ENCODE measurements at places on chromosomes 6 and 20.

DNA sequence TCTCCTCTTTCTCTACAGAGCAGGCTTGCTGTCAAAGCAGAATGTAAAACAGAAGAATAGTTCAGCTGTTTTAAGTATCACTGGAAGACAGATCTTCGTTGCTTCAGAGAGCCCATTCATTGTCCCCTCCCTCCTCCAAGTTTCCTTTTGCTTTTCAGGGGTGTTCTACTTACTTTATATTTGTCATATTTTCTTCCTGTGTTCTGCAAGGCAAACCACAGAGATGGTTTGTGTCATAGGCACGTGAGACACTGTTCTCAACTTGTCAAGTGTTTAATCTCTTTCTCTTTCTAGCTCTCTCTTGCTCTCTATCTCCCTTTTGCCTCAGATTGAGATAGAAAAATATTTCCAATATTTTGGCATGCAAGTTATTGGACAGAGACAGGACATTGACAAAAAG, 228.9 kb upstream of the DEFB112 start:
- DNase-seq, result no peak

DNA sequence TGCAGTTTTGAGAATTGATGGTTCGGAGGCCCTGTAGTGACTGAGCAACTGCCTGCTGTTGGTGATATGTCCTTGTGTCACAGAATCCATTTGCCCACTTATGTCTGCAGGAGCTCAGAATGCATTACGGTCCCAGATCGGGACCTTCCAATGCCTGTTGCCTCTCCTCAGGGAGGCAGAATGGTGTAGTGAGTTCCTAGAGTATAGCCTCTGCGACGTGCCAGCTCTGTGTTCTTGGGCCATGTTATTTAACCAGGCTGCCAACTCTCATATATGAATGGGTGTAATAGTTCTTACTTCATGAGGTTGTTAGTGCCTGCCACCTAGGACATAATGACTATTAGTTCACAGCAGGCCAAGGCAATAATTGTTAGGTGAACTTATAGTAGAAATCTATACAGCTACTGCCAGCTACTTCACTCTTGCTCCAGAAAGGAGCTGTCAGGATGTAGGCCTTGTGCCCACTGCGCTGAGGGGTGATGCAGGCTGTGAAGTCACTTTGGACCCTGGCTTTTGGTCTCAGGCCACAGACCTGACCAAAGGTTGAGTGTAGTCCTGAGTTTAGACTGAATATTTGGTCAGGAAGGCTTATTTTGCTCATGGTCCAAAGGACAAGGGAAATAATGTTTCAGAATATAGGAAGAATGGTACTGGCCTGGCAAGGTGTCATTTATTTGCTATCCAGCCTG, 82.1 kb downstream of the ASXL1 start:
- DNase-seq, result no peak

GRCh38 chr6:166786704-166787293, 159.7 kb upstream of the RPS6KA2 start:
- no peak for DNase-seq

DNA sequence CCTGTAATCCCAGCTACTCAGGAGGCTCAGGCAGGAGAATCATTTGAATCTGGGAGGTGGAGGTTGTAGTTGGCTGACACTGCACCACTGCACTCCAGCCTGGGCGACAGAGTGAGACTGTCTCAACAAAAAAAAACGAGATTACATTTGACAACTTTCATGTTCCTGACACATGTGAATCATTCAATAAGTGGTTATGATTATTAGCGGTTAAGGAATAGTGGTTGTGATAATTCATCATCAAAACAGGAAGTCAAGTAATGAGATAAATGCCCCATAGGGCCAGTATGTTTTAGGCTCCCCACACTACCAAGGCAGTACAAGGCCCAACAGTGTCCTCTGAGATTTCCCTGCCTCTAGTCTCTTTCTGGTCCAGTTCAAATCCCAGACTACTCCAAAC, 2.5 kb downstream of the HDDC2 start:
- DNase-seq, result no peak

DNA sequence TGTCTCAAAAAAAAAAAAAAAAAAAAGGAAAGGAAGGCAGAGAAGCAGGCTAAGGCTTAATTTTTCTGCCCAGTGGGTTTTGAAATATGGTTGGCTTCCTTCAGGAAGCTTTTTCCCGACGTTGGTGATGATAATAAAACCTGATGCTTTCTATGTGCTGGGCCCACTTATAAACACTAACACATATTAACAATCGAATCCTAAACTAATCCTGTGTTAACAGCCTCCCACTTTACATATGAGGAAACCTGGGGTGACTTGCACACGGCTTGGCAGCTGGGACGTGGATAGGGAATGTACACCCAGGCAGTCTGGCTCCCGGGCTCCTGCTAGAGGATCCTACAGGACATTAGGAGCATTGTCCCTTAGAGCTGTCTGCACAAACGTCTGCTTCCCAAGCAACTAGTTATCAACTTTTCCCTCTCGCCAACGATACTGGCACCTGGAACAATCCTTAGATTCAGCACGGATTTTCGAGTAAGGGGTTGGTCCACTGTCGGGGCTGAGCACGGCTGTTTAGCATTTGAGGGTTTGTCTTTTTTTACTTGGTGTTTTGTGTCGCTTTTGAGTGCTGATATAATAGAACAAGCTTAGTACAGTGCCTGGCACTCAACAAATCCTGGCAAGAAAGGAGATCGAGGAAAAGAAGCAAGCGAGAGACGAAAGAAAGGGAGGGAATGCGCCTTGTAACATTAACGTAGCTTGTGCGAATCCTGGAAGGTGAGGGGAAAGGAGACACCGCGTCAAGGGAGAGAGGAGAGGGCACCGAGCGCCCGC, 622 bp upstream of the KIZ start:
- DNase-seq, result no peak

- no peak for DNase-seq
These were observed 3.2 kb downstream of the SESN1 start for GRCh38 chr6:109091314-109092024.

GRCh38 chr6:44102527-44102926, 24.7 kb downstream of the MRPL14 start:
- no peak for DNase-seq

GRCh38 chr6:43990627-43991619, 136.3 kb downstream of the MRPL14 start:
- peak; percentile 72 for DNase-seq

- no peak for DNase-seq
These were observed 7.5 kb downstream of the FAXC start for GRCh38 chr6:99341862-99342455.

- DNase-seq, result no peak
These were observed 253.5 kb downstream of the GJA1 start for GRCh38 chr6:121688974-121689373.
